ENCODE measurements at places on chromosomes 7 and 10.

GRCh38 chr7:118186501-118186900 is 2.5 kb downstream of the LSM8 start:
- DNase-seq = no peak

DNA sequence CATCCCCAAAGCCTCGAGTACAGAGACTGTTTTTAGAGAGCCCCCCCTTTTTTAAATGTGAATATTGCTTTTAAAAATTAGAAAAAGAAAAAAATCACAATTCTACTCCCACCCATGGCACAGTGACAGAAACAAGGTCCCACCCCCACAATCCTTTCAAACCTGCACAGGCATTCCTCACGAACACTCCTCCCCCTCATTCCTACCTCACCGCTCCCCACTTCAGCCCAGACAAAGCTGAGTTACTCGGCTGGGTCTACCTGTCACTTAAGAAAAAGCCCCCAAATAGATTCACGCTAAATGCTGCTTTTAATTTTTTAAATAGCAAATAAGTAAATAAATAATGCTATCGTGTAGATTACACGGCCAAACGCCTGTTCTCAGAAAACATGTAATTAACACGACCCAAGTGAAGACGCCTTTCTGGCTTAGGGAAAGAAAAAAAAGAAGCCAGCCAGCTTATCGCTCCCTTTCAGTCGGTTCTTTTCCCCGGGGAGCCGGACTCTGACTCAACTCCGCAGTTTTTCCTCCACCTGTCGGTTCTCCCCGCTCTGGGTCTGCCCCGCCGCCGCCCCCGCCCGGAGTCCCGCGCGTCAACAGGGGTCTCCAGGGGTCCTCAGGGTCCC is 739 bp downstream of the MPP7 start:
- DNase-seq = no peak

- no peak for DNase-seq
Measured at GRCh38 chr10:126839094-126839761, 66.0 kb upstream of the DOCK1 start.

- no peak for DNase-seq
Measured at GRCh38 chr10:91766676-91767075, 31.6 kb upstream of the TNKS2 start.

GRCh38 chr10:79147796-79148451 is 79.2 kb downstream of the ZMIZ1 start:
- no peak for DNase-seq

All from activated gamma-delta T cell treated with anti-CD3 and anti-CD28 coated beads, Interleukin-2, amount 50 U/mL, for 16 hours (primary cell).